Activated B cell treated with CpG ODN at 0.5 μM for 24 hours (primary cell): ENCODE measurements at places on chromosomes 3 and 15.
A peak's percentile ranks its signal among the peaks of the same experiment; 100 is the strongest.

DNA sequence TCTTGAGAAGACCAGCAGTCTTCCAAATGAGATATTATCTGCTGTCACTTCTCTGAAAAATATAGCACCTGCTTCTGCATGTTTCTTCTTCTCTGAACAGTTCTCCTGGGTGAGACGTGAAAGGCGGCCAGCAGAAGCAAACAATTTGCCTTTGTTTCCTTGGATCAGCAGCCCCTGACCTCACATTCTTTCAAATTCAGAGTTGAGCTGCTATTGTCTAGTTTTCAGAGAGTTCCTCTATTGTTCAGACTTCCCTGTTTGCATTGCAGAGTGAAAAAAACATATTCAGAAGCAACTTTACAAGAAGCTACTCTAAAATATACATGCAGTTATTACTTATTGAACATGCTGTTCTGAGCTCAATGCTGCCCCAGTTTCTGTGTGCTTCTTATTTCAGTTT is 653.6 kb downstream of the NAALADL2 start:
- no peaks in the 10 kb centered on the region for H3K36me3 ChIP-seq
- no peak overlapping the region for H3K4me3 ChIP-seq

- no peaks in the 10 kb centered on the region for H3K27me3 ChIP-seq
- H3K4me1 ChIP-seq, result peaks cover 33% of the 10 kb centered on the region
- H3K4me3 ChIP-seq, result no peak overlapping the region
- H3K27ac ChIP-seq, result peak overlapping the region; percentile 8
- peaks cover 80% of the 10 kb centered on the region for H3K36me3 ChIP-seq
Measured at GRCh38 chr3:47117807-47118364, 46.0 kb downstream of the SETD2 start.

DNA sequence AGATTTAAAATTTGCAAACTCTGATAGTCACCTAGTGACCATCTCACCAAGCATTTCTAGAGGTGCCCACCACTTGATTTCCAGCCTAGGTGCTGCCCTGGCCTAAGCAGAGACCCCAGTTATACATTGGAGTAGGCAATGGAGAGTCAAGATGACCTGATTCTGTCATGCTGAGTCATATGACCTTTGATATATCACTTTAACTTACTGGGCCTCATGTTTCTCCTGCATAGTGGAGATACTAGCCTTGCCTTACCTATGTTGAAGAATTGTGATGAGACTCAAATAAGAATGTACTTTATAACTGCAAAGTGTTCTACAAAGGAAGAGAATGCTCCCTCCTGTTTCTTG is 75.5 kb upstream of the XCR1 start:
- no peak overlapping the region for H3K27ac ChIP-seq
- no peak for DNase-seq
- H3K4me1 ChIP-seq, result peaks cover 51% of the 10 kb centered on the region
- H3K27me3 ChIP-seq, result no peaks in the 10 kb centered on the region

- H3K36me3 ChIP-seq, result no peaks in the 10 kb centered on the region
- H3K4me1 ChIP-seq, result no peaks in the 10 kb centered on the region
- DNase-seq, result no peak
- no peaks in the 10 kb centered on the region for H3K27me3 ChIP-seq
Measured at GRCh38 chr3:18134386-18135059, 290.6 kb downstream of the SATB1 start.

DNA sequence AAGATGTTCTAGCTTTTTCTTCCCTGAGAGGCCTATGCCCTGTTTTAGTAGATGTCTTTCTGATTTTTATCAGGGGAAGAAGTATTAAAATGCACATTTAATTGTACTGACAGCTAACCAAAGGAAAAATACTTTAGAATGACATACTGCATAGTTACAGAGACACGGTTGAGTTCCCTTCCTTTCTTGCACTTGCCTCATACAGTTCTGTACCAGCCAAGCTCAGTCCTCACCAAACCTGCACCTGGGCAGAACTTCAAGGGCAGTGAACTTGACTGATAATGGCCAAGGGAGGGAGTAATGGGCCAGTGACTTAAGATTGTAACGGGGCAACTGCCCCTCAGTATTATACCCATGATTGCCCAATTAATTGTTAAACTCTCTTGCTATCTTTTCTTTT is 34.1 kb upstream of the RASGRP1 start:
- H3K36me3 ChIP-seq, result no peaks in the 10 kb centered on the region
- no peak for DNase-seq
- H3K27ac ChIP-seq, result peak overlapping the region; percentile 15

GRCh38 chr3:145383416-145383815 is 777.6 kb downstream of the PLOD2 start:
- H3K27me3 ChIP-seq, result no peaks in the 10 kb centered on the region
- no peak for DNase-seq
- H3K27ac ChIP-seq, result no peak overlapping the region
- H3K36me3 ChIP-seq, result no peaks in the 10 kb centered on the region

- H3K36me3 ChIP-seq, result no peaks in the 10 kb centered on the region
- no peak overlapping the region for H3K27ac ChIP-seq
- H3K4me1 ChIP-seq, result no peaks in the 10 kb centered on the region
- H3K27me3 ChIP-seq, result no peaks in the 10 kb centered on the region
- DNase-seq, result no peak
Measured at GRCh38 chr3:27326202-27326601, 43.0 kb downstream of the NEK10 start.

GRCh38 chr3:140078343-140078742 is 143.4 kb downstream of the CLSTN2 start:
- no peak overlapping the region for H3K4me3 ChIP-seq
- DNase-seq, result no peak
- H3K27me3 ChIP-seq, result peaks cover 4% of the 10 kb centered on the region
- no peaks in the 10 kb centered on the region for H3K36me3 ChIP-seq
- H3K4me1 ChIP-seq, result no peaks in the 10 kb centered on the region

DNA sequence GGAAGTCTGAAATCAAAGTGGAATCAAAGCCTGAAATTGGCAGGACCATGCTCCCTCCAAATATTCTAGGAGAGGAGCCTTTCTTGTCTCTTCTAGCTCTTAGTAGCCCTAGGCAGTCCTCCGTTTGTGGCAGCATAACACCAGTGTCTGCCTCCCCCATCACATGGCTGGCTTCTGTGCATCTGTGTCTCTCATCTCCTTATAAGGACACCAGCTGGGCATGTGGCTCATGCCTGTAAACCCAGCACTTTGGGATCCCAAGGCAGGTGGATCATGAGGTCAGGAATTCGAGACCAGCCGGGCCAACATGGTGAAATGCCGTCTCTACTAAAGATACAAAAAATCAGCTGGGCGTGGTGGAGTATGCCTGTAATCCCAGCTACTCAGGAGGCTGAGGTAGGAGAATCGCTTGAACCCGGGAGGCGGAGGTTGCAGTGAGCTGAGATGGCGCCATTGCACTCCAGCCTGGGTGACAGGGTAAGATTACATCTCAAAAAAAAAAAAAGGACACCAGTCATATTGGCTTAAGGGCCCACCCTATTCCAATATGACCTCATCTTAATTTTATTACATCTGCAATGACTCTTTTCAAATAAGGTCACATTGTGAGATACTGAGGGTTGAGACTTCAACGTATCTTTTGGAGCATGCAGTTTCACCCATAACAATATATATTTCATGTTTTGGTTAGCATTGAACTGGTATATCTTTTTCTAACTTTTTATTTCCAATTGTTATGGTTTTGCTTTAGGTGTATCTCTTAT is 148.0 kb upstream of the TPM1 start:
- no peaks in the 10 kb centered on the region for H3K4me1 ChIP-seq
- no peak for DNase-seq
- H3K27ac ChIP-seq, result no peak overlapping the region

- no peaks in the 10 kb centered on the region for H3K27me3 ChIP-seq
- H3K36me3 ChIP-seq, result no peaks in the 10 kb centered on the region
- H3K4me1 ChIP-seq, result peaks cover 2% of the 10 kb centered on the region
- DNase-seq, result no peak
Measured at GRCh38 chr3:46416811-46417510, 9.9 kb downstream of the CCRL2 start.

GRCh38 chr15:57124036-57124435 is 205.6 kb downstream of the TCF12 start:
- peaks cover 17% of the 10 kb centered on the region for H3K4me1 ChIP-seq
- no peak overlapping the region for H3K4me3 ChIP-seq
- peaks cover 35% of the 10 kb centered on the region for H3K36me3 ChIP-seq
- H3K27ac ChIP-seq, result no peak overlapping the region

DNA sequence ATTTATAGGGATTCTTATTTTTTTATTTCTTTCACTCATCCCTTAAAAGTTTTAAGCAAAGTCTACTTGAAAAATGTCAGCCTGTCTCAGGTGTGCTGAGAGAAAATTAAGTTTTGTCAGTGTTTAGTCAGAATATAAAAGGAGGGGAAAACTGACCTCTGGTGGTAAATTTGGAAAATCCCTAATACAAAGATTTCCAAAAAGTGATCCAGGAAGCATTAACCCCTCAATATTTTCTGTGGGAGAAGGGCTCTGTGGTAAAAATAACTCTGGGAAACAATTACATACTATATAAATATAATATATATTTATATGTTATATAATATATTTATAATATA is 41.0 kb upstream of the FRMD4B start:
- H3K4me3 ChIP-seq, result no peak overlapping the region
- H3K36me3 ChIP-seq, result no peaks in the 10 kb centered on the region
- H3K27ac ChIP-seq, result no peak overlapping the region
- no peaks in the 10 kb centered on the region for H3K27me3 ChIP-seq

- DNase-seq, result no peak
- no peak overlapping the region for H3K27ac ChIP-seq
- H3K36me3 ChIP-seq, result no peaks in the 10 kb centered on the region
- no peaks in the 10 kb centered on the region for H3K27me3 ChIP-seq
Measured at GRCh38 chr3:171236265-171237008, 209.9 kb upstream of the SLC2A2 start.

DNA sequence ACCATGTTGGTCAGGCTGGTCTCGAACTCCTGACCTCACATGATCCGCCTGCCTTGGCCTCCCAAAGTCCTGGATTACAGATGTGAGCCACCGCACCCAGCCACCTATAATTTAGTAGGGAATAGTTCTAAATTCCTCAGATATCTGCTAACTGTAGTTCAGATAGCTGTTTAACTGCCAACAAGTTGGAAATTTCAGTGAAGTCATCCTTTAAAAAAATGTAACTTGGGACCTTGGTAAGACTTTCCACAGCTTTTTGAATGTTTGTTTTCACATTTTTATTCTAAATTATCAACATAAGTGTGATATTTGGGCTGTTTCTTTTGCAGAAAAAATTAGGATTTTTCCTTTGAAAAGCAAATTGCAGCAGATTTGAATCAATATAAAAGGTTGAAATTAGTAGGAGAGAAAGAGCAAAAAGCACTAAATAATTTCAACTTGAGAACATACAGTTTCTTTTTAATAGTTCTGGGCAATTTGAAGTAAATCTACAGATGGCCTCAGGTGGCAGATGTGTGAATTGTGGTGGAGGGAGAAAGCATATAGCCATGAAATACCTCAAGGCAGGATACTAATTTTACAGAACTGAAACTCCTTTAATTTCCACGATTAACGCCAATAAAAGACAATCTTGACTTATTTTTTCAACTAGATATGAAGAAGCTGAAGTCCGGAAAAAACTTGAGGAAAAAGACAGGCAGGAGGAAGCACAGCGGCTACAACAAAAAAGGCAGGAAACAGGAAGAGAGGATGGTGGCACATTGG is 34.3 kb downstream of the USP8 start:
- H3K4me3 ChIP-seq, result no peak overlapping the region
- peaks cover 65% of the 10 kb centered on the region for H3K36me3 ChIP-seq
- peak overlapping the region; percentile 5 for H3K27ac ChIP-seq
- no peaks in the 10 kb centered on the region for H3K27me3 ChIP-seq

GRCh38 chr3:16439848-16440708 is 73.4 kb downstream of the RFTN1 start:
- peak overlapping the region; percentile 59 for H3K27ac ChIP-seq
- peaks cover 39% of the 10 kb centered on the region for H3K4me1 ChIP-seq
- no peak for DNase-seq
- no peak overlapping the region for H3K4me3 ChIP-seq
- no peaks in the 10 kb centered on the region for H3K27me3 ChIP-seq

DNA sequence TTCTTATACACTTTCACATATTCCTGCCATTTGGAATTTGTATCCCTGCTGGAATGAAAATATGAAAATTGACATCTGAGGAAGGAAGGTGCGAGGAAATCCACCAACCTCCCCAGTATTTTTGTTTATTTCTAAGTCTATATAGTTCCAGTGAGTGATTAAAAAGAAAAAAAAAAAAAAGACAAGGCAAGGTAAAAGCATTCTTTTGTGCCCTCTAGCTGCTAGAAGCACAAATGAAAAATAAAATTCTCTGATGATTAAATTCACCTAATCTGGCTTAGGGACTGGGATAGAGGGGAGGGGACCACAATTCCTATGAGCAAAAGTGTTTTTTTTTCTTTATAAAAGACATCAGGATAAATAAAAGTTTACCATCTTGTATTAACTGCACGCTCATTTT is 370.9 kb downstream of the NR2F2 start:
- no peak for DNase-seq
- H3K27me3 ChIP-seq, result no peaks in the 10 kb centered on the region
- H3K4me1 ChIP-seq, result no peaks in the 10 kb centered on the region
- no peak overlapping the region for H3K4me3 ChIP-seq
- no peaks in the 10 kb centered on the region for H3K36me3 ChIP-seq

GRCh38 chr3:8875836-8876235 is 87.4 kb downstream of the RAD18 start:
- no peak overlapping the region for H3K27ac ChIP-seq
- H3K4me1 ChIP-seq, result no peaks in the 10 kb centered on the region
- H3K4me3 ChIP-seq, result no peak overlapping the region
- no peak for DNase-seq
- H3K36me3 ChIP-seq, result peaks cover 36% of the 10 kb centered on the region
- no peaks in the 10 kb centered on the region for H3K27me3 ChIP-seq

DNA sequence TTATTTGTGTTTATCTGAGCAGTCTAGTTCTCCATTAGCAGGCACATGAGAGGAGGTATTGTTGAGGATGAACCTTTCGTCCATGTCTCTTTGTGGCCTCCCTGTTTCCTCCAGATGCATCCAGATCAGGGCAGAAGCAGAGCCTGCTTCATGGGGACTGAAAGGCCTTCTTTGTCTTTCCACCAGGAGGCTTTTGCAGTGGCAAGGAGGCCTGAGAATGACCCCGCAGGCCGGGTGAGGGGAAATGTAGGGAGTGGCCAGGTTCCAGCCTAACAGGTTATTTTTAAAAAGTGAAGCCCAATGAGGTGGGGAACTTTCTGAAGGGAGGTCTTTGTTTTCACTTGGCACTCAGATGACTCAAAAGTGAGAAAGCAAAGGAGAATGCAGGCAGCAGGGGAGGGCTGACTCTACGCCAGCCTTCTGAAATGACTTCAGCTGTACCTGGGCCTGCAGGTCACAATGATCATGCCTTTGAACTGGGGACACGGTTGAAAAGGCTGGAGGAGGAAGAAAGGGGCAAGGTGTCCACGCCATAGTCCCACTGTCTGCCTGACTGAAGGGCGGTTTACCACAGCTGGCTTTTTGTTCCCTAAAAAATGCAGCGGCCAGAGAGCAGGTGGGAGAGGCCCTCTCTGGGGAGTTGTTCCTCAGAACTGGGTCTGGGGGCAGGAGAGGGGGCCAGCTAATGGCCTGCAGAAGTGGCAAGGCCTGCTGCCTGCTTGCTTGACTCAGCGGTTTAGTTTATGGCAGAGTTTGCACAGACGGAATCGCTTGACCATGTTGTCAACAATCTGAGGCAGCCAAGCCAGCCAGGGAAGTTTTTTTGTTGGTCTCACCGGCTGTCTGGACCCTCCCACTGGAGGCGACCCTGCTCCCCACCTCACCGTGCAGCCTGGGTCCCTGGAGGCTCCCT is 28.7 kb downstream of the CMTM7 start:
- H3K4me1 ChIP-seq, result peaks cover 91% of the 10 kb centered on the region
- H3K36me3 ChIP-seq, result no peaks in the 10 kb centered on the region
- H3K27ac ChIP-seq, result peak overlapping the region; percentile 88
- H3K27me3 ChIP-seq, result no peaks in the 10 kb centered on the region
